ENCODE measurements at places on chromosomes 5 and 9.

DNA sequence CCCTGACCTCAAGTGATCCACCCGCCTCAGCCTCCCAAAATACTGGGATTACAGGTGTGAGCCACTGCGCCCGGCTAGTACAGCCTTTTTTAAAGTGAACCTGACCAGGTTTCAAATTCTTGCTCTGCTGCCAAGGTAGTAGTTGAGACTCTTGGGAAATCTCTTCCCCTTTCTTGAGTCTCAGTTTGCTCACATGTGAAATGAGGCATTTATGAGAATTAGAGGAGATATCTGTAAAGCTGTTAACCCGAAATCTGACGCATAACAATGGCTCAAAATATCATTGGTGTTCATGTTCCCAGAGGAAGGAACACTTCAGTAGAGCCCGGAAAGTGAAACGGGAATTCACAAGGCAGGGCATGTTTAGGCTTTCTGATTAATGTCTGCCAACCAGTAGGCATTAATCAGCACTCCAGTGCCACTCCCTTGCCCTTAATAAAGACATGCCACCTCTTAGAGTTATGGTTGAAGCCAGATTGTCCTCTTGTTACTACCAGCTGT lies 1.5 kb downstream of the ARPC5L start:
- no peak for DNase-seq

DNA sequence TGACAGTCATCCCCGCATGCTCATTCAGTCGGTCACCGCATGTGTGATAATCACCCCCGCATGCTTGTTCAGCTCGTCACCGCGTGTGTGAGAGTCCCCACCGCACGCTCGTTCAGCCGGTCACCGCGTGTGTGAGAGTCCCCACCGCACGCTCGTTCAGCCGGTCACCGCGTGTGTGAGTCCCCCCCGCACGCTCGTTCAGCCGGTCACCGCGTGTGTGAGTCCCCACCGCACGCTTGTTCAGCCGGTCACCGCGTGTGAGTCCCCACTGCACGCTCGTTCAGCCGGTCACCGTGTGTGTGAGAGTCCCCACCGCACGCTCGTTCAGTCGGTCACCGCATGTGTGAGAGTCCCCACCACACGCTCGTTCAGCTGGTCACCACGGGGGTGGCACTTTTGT lies 3.5 kb downstream of the TRAF2 start:
- DNase-seq: no peak

- DNase-seq: no peak
These were observed 37.0 kb upstream of the CRB2 start for GRCh38 chr9:123318961-123319421.

GRCh38 chr5:173283318-173284288 lies 44.6 kb downstream of the STC2 start:
- DNase-seq: peak; percentile 83

DNA sequence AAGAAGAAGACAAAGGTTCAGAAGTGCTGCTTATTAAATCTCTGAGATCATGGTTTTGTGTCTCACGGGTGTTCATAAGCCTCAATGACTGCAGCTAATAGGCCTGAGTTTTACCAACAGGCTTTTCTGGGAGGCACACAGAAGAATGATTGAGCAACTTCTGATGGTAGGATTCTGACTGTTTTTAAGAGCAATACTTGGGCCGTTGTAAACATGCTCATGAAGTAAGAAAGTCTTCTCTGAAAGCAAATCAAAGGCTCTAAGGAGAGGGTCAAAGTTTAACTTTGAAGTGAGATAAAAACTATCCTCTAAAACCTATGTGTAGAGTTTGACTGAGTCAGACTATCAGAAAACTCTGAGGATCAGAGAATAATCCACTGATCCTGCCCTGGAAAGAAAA lies 390.9 kb upstream of the DAB2 start:
- no peak for DNase-seq

DNA sequence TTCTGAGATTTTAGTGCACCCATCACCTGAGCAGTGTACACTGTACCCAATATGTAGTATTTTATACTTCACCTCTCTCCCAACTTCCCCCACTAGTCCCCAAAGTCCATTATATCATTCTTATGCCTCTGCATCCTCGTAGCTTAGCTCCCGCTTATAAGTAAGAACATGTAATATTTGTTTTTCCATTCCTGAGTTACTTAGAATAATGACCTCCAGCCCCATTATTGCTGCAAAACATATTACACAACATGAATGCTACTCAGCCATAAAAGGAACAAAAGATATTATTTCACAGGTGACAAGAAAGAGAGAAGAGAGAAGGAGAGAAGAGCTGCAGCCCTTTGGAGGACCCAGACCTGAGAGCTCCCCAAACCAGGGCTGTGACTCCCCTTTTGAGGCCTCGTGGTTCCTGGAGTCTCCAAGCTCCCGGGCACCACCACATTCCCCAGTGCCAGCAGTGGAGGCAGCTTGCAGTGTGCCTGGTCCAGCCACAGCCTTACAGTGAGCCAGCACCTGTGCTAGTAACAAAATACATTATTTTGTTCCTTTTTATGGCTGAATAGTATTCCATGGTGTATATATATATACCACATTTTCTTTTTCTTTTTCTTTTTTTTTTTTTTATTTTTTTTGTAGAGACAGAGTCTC lies 194.5 kb upstream of the DAB2 start:
- no peak for DNase-seq

DNA sequence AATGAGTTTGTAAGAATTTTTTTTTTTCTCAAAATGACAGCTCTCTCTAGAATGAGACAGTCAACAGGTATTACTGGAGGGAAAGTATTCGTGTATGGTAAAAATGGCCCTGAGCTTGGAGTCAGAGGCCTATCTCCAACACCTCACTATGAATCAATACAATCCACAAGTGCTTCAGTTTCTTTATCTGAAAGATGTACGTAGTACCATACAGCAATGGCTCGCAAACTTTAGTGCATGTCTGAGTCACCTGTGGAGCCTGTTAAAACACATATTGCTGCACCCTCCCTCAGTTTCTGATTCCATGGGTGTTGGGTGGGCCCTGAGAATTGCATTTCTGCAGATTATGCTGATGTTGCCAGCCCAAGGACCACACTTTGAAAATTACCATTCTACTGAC lies 44.6 kb downstream of the DMRT2 start:
- DNase-seq: no peak

DNA sequence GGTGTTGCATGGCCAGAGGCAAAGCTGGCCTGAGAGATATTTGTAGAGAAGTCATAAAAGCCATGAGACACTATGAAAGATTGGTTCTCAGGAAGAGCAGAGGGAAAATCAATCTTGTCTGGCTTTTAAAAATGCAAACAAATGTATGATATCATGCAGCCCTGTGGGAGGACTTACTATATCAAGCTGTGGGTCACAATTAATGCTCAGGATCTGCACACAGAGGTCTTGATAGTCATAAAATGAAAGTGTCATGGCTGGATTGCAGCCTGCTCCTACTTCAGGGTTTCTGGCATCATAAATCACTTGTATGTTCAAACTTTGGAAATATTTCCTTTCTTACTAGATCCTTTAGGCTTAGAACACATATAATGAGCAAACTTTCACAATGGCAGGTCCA lies 151.5 kb downstream of the SEMA6A start:
- DNase-seq: no peak

GRCh38 chr9:4680173-4680525 lies 780 bp downstream of the CDC37L1 start:
- DNase-seq: no peak

GRCh38 chr5:140168371-140168770 lies 6.6 kb upstream of the CYSTM1 start:
- DNase-seq: no peak

DNA sequence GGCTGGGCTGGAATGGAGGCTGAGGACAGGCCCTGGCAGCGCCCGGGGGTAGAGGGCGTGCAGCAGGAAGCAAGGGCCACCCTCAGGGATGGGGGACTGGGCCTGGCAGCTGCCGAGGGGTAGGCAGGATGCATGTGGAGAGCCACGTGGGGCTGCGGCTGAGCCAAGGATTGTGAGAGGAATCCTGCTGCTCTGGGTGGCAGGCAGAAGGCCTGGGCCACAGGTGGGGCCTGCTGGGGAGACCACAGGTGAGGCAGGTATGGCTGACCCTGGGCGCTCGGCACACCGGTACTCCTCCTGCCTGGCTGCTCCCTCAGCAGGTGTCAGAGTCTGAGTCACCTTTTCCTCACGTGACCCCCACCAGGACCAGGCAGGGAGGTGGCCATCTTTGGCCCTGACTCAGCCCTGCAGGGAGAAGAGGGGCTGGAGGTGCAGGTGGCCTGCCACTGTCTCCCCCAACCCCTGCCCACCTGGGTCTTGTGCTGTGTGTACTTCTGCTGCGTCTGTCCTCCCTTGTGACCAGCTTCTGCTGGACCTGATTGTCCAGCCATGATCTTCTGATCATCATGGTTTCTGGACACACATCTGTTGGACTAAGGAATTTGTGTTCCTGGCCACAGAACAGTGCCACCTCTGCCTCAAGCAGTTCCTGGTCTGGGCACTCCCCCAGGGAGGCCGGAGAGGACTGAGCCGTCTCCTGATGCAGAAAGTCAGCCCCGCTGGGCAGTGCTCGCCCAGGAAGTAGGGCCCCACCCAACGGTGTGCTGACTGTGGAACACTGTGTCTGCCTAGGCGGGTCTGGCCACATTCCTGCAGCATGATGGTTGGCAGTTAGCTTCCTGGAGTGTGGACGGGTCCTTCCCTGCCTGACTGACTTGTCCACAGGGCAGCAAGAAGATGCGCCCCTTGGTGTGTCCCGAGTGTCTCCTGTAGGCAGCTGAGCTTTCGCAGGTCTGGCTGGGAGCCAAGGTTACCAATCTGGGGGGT lies 6.4 kb downstream of the ARRDC1 start:
- DNase-seq: no peak

- peak; percentile 52 for DNase-seq
These were observed 692.7 kb downstream of the DNAH5 start for GRCh38 chr5:13251623-13252376.

- no peak for DNase-seq
These were observed 72.6 kb upstream of the LRRTM2 start for GRCh38 chr5:138947780-138948179.

DNA sequence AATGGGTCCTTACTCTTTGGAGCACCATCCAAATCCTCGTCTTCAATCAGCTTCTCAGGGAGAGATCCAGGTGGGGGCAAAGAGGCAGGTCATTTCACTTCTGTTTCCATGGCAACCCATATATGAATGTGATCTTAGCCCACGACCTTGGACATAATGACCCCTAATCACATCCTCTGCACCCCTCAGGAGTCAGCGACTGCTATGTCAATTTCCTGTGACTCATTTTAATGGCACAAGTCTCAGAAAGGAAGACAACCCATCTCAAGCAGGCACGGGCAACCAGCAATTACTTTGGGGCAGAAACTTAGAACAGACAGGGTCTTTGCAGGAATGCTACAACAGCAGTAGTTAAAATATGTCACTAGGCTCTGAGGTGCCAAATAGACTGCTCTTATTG lies 591.2 kb downstream of the TLR4 start:
- no peak for DNase-seq

- DNase-seq: no peak
These were observed 654 bp downstream of the RANBP6 start for GRCh38 chr9:6014670-6015270.

DNA sequence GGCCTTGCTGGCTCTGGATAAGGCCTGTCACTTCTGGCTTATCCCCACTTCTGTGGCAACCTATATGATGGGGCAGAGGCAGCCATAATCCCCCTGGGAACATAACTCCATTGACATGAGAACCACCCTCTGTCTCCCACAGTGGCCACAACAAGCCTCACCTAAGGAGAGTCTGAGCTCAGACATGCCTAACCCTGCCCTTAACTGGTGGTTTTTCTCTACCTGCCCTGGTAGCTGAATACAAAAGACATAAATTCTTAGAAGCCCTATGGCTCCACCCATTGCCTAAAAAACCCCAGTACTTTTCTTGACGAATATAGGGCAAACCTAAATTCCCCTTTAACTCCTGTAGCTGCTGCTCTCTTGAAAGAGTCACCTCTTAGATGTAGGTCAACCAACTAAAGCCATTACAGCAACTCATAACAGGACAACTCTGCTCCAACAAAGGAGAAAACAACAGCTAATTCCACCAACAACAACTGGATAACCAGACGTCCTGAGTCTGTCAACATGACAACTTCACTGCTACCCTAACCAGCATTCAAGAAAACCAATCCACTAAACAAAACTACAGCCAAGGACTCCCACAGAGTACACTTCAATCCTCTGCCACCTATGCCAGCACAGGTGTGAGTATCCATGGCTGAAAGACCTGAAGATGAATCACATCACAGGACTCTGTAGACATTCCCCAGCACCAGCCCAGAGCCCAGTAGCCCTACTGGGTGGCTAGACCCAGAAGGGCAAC lies 427.7 kb downstream of the PRELID2 start:
- DNase-seq: no peak

DNA sequence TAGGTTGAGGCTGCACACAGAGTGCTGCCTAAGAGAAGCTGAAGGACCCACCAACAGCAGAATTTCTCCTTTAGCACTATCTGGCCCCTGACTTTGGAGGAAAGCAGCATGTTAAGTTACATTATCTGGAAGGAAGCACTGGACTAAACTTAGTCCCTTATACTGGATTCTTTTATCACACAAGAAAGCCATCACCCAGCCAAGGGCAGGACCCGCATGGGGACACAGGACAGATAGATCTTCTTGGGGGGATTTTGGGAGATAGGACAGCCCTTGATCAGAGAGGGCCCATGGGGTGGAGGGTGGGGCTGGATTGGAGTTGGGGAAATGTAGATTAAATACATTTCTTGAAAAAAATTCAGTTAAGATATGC lies 14.4 kb downstream of the ANKRD33B start:
- DNase-seq: no peak

- DNase-seq: peak; percentile 39
These were observed 6.1 kb downstream of the GLIPR2 start for GRCh38 chr9:36142510-36143244.

DNA sequence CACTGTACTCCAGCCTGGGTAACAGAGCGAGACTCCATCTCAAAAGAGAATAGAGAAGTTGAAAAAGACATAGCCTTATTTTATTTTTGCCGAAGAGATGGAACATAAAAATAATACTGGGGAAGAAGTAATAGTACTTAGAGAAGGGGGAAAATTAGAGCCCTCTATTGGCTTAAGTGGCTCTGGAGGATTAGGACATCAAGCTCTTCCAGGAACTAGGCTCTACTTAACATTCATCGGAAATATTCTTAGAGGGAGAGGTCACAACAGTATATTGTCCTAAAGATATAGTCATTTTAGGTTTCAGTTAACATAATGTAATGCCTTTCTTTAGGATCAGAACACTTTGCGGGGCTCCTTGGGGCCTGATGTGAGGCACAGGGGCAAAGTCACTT lies 86.0 kb upstream of the PLPP1 start:
- no peak for DNase-seq

DNA sequence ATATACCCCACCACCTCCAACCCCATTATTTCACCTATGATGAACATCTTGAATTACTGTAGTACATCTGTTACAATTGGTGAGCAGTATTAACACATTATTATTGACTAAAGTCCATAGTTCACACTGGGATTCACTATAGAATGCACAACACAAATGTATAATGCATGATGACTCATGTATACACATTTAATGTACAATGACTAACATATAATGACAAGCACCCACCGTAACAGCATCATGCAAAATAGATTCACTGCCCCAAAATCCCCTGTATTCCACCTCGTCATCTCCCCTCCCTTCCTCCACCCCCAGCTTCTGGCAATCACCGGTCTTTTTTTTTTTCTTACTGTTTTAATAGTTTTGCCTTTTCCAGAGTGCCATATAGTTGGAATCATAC lies 47.1 kb upstream of the NEK6 start:
- DNase-seq: no peak

All from Kasumi-1 (cell line).